ENCODE measurements at places on chromosomes 6 and 20.
A peak's percentile ranks its signal among the peaks of the same experiment; 100 is the strongest.

DNA sequence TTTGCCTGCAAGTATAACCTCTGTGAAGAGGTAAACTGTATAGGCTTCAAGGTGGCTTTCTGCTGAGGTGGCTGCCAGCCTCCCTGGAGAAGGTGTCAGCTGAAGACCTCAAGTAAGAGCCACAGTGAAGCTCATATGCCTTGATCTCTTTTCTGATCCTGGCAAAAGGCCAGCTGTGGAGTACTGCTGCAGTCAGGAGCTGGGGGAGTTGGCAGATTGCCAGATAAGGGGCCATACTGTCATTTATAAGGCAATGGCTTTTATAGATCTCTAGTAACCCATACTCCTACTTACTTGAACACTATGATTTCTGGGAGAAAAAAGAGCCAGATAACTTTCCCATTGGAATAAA lies 8.8 kb upstream of the CEP85L start:
- DNase-seq = no peak

DNA sequence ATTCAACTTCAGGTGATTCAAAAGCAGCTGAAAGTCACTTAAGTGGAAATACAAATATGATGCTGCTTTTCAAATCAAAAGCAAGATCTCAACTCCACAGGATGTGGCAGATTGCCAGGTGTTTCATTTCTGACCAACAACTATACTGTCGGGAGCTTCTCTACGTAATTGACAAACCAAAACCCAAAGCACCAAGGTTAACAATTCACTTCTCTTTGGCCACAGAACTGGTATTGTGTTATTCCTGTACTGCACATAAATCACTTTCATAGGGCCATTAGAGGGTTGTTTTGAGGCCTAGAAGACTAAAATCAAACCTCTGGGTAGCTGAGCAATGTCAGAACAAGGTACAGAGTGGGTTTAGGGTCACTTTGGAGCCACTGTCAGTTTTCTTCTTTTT lies 169.7 kb downstream of the HAO1 start:
- no peak for DNase-seq

DNA sequence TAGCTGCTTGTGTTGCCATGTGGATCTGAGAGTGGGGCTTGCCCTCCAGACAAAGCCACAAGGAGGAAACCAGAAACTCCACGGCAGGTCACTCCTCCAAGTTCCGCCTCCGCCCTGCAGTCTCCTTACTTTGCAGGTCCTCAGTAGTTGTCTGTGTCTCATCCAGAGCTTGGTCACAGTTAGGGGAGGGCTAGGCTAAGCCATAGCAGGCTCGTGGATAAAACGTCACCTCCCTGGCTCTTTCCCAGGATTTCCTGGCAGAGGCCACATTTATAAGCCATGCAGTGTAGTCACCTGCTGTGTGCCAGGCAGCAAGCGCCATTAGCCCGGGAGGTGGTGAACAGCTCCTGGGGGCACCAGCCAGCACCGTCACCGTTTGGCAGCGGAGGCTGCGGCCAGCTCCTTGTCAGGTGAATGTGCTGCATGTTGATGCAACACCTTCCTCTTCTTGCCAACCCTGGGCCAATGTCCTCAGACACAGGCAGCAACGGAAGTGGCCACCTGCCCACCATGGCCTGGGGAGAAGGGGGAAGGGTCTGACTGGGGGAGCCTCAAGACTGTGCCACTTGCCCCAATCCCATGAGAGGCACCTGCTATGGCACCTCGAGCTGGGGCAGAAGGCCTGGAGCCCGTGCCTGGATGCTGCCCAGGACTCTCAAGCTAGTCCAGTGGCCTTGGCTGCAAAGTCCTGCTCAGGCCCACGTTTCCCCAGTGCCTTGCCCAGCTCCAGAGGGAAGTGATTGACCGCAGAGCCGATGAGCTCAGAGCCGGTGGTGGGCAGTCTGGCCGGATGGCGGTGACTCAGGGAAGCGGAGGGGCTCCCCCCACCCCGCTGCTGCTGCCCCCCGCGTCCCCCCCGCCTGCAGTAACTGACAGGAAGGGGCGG lies 39.0 kb upstream of the SLCO4A1 start:
- no peak for DNase-seq

- no peak for DNase-seq
Measured at GRCh38 chr20:45152405-45152804, 22.3 kb upstream of the PI3 start.

GRCh38 chr6:141488488-141488887 lies 644.2 kb upstream of the GJE1 start:
- no peak for DNase-seq

- no peak for DNase-seq
Measured at GRCh38 chr6:142773859-142774648, 170.9 kb downstream of the HIVEP2 start.

DNA sequence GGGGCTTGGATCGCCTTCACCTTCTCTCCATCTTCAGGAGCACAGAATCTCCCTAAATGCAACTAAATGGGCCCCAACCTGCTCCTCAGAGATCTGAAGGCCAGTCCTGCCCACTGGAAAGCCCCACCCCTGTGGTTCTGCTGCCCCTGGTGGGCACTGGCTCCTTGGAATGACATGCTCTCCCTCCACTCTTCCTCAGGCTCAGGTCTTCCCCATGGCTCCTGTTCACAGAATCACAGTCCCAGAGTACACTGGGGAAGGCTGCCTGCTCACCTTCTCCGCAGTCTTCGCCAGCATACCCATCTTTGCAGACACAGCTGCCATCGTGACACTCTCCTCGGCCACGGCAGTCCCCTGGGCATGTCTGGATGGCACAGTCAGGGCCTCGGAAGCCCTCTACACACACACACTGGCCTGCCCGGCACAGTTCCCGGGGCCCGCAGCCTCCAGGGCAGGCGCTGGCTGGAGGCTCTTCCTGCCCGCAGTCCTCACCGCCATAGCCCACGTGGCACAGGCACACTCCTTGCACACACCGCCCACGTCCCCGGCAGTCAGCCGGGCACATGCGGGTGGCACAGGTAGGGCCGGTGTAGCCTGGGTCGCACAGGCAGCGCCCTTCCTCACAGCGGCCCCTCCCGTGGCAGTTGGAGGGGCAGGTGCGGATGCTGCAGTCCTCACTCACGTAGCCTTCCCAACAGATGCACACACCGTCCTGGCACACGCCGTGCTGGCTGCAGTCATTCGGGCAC lies 13.6 kb downstream of the TNXB start:
- no peak for DNase-seq

DNA sequence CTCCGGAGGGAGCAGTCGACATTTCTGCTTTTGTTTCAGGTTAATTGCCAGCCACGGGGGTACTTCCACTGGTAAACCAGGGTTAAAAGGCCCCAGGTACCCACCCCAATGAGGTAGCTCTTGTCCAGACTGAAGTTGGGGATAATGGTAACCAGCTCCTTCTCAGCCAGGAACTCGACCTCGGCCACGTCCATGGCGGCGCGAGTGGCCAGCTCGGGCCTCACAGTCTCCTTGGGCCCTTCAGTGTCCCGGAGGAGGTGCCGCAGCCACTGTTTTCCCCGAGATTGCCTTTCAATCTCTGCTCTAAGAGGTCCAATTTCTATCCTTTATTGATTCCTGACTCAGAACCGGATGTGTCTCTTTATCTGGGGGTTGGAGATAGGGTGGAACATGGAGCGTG lies 13.7 kb downstream of the ARHGAP40 start:
- no peak for DNase-seq

GRCh38 chr6:41697861-41698781 lies 37.3 kb downstream of the TFEB start:
- peak; percentile 91 for DNase-seq

- peak; percentile 44 for DNase-seq
Measured at GRCh38 chr6:12196326-12196936, 93.7 kb upstream of the EDN1 start.

- DNase-seq = no peak
Measured at GRCh38 chr20:63238514-63239125, 2.9 kb downstream of the BIRC7 start.

- DNase-seq = no peak
Measured at GRCh38 chr6:51494342-51494741, 593.1 kb downstream of the PKHD1 start.

GRCh38 chr20:19019734-19020364 lies 192.6 kb upstream of the SLC24A3 start:
- no peak for DNase-seq

GRCh38 chr20:57508381-57508780 lies 16.6 kb downstream of the CTCFL start:
- DNase-seq = no peak

DNA sequence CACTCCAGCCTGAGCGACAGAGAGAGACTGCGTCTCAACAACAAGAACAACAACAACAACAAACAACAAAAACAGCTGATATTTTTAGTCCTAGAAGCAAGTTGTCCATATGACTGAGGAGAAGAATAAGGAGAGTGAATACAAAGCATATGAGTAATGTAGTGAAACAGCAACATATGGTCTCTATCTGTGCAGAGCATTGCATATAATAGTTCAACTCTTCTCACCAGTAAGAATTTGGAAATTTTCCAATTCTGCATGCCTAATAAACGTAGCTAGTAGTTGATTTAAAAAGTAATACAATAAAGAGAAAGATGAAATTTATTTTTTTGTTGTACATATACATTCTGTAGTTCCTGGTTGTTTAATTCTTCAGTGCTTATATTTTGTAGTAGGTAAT lies 129.7 kb upstream of the FAM83B start:
- peak; percentile 69 for DNase-seq

DNA sequence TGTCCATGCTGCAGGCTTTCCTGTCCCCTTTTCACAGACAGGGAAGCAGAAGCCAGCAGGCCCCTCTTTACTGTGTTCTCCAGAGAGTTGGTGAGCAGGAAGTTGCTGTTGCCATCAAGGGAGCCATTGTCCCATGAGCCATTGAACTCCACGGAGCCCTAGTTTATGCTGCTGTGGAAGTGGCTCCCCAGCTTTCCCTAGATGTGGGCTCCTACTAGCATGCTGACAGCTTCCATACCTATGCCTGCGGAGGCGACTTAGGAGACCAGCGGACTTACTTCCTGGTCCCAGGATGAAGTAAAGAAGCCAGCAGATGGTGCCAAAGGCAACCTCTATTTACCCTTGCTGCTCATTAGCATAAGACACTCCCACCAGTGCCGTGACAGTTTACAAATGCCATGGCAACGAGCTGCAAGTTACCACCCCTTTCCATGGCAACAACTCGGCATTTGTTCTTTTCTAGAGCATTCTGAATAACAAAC lies 30.8 kb upstream of the FKBP1A start:
- DNase-seq = no peak

- no peak for DNase-seq
Measured at GRCh38 chr6:3022765-3023662, 23.3 kb downstream of the NQO2 start.

- DNase-seq = no peak
Measured at GRCh38 chr20:58111310-58112016, 117.0 kb downstream of the ANKRD60 start.

DNA sequence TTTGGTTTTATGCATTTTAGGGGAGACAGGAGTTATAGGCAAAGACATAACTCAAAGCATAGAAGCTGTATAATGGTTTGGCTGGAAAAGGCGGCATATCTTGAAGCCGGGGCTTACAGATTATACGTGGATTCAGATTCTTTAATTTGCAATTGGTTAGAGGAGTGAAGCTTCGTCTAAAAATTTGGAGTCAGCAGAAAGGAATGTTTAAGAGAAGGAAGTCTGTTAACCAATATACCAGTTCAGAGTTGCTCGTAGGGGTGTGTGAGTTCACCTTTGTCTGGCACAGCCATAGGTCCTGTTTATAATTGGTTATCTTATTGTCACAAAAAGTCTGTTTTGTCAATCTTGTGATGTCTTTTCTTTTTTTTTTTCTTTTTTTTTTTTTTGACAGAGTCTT lies 8.9 kb downstream of the ARHGAP40 start:
- DNase-seq = no peak

DNA sequence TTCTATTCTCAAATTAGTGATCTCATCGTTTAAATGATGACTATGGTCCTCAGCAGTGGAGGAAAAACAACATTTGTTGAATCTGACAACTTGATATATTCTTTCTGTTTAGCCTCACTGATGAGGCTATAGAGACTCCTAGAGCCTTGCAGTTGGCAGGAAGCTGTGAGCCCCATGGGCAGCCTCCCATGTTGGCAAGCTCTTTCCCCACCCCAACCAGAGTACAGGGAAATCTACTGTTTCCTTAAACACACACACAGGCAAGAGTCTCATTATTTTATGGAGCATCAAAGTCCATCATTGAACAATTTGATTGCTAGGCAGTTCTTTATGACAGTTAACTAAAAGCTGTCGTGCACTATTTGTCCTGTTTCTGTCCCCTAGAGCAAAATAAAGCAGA lies 498.2 kb upstream of the CITED2 start:
- DNase-seq = no peak

DNA sequence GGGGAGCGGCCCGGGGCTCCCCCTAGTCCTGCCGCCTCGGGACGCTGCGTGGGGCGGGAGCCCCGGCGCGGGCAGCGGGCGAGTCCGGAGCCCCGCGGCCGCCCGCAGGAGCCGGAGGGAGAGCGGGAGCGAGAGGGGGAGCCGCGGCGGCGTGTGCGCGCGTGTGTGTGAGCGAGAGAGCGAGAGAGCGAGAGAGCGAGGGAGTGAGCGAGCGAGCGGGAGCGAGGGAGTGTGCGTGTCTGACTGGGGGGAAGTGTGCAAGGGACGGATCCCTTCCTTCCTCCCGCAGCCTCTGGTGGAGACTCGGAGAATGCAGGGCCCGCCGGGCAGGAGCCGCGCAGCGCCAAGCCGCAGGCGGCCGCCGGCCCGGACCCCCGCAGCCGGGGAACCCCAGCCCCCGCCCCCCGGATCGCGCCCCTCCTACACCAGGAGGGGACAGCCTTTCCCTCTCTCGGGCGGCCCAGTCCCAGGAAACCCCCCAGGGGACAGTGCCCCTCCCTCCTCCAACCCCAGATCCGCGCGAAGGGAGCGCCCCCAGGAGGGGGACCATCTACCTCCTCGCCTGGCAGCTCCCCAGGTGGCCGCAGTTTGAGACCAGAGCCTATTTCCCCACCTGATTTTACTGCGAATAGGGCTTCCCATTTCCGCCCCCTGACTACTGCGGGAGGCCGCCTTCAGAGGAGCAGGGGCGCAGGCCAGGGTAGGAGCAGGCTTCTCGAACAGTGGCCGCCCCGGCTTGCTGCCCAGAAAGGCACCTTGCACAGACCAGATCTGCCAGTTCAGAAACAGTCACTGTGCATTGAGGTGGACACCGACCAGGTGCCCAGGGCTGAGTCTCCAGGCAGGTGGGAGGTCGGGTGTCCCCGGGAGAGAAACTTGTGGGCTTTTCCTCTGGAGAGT lies at the start of gene CDH22:
Gene CDH22 (minus strand): TSS at position 241 of the 900 bp plus-strand sequence. CDS start 57,204 bp downstream, outside the sequence.
- no peak for DNase-seq

DNA sequence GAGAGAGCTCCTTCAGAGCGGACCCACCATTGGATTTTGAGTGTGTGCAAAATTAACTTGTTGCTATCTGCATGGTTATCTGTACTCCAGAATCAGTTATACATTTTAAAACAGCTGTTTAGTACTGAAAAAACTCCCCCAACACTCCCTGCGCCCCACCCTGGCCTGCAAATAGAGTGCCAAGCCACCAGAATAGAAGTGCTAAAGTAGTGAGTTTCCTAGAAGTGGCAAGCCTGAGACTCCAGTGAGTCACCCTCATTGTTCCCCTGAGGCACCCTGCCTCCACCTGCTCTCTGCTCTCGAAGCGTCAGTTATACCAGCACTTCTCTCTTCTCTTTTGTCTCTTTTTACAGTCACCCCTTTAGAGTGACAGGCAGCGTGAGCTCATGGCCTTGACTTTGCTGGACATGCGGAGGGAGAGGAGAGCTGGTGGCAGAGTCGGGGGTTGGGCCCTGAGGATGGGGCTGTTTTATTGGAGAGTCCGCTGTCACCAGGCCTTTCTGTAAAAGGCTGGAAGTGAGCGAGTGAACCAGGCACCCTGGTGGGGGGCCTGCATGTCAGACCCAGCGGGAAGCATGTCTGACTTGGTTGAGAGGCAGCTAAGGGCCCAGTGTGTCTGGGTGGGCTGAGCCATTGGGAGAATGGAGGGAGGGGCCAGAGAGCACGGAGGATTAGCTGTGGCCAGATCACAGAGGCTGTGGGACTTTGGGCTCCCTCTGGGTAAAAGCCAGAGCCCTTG lies 10.4 kb downstream of the IGF2R start:
- DNase-seq = no peak

Data from fibroblast of skin of left quadriceps (primary cell).